Stimulated activated CD8-positive, alpha-beta memory T cell treated with anti-CD3 and anti-CD28 coated beads, Interleukin-4, amount 100 ng/mL, for 24 hours (primary cell): ENCODE measurements at places on chromosomes 13 and 19.

- DNase-seq = no peak
Observed at GRCh38 chr13:33349986-33350826, 64.7 kb upstream of the STARD13 start.

DNA sequence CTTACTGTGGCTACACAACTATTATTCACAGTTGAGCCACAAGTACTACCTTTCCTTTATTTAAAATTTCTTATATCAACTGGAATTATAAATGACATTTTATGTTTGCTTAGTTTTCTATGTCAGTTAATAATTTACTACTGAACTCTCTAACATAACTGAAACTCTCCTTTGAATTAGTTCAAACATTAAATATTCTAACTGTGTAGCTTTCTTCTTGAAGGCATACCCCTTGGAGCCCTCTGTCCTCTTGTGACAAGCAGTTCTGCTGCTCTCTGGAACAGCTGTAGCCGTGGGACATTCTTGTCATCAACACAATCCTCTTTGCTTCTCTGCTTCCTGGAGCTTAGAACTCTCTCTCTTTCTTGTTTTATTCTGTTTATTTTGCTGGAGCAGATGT is 244.8 kb downstream of the NHLRC3 start:
- DNase-seq = no peak

GRCh38 chr19:34314437-34315313 is 50.3 kb upstream of the GPI start:
- DNase-seq = no peak

- no peak for DNase-seq
Observed at GRCh38 chr13:100131863-100132574, 43.1 kb downstream of the PCCA start.

- DNase-seq = peak; percentile 33
Observed at GRCh38 chr19:54517483-54517882, 14.9 kb downstream of the LAIR2 start.

DNA sequence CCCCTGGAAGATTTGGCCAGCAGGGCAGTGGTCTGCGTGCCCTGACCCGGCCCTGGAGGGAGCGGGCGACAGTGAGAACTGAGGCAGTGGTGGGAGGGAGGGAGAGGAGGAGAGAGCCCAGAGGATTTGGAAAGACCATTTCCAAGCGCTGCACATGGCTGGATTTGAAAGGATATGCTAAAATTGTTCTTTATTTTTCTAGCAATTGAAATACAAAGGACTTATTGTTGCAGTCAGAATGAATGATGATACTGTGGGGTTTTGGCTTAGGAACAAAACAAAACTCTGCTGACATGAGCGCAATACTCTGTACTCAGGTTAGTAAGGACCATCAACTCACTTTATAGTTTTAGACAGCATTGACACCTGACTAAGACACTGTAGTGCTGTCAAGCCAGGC is 69.5 kb downstream of the TNFRSF19 start:
- DNase-seq = no peak

- DNase-seq = no peak
Observed at GRCh38 chr13:91045351-91046034, 302.0 kb upstream of the MIR17HG start.

DNA sequence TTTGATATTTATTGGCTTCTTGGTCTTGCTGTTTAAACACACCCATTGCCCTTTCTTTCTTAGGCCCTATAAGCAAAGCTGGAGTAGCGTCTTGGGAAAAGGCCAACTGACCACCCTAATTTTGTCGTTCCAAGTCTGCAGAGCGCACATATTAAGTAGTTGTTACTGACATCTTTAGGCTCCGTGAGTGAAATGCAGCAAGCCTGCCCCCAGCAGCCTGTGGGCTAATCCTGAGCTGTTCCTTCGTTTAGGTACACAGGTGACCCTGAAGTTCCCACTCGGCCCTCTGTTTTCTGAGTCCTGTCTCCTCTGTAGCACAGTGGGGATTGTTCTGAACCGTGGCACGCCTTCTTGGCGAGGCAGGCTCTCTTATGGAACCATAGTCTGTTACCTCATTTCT is 170.5 kb downstream of the STK24 start:
- DNase-seq = no peak

DNA sequence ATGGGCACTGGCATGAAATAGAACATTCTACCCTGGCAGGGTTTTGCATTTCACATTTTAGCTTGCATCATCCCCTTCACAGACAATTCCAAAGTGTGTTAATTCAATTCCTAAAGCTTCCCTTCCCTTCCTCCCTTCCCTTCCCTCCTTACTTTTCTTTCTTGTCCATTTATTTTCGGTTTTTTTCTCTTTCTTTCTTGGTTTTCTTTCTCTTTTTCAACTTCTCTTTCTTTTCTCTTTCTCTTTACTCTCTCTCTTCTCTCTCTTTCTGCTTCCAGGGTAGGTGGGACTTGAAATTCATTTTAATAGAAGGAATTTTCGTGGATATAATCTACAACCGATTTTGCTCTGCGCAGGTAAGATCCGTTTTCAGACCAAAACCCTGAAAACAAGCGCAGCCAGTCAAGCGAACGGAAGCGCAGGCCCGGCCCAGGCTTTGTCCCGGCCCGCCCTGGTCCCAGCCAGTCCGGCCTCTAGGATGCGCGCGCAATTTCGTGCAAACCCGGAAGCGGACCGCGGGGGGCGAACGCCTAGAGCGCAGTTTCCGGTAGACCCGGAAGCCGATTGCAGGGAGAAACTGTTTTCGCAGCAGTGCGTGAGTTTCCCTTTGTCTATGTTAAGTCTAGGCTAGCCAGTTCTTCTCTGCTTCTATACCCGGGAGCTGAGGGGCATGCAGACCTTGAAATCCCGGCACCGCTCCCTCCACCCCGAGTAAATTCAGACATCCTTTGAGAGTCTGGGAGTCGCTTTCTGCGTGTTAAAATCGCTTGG is at the start of gene ZNF528:
Gene ZNF528, plus strand, starts transcription at position 540 of the 771 bp plus-strand sequence. CDS start 4,165 bp downstream, outside the sequence.
- DNase-seq = peak; percentile 96

- DNase-seq = no peak
Observed at GRCh38 chr13:102648046-102648445, 46.8 kb downstream of the METTL21C start.

DNA sequence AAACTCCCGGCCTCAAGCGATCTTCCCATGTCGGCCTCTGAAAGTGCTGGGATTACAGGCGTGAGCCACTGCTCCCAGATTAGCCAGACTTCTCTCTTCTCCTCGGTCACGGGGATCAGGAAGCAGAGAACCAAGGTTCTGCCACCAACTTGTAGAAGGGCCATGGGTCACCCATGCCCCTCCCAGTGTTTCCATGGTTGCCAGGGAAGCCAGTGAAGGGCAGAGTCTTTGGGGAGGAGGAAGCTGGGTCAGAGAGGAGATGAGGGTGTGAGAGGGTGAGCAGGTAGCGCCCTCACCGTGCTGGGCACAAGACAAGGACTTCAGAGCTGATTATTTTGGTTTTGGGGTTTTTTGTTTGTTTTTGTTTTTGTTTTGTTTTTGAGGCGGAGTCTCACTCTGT is 77.1 kb downstream of the GNG7 start:
- DNase-seq = no peak

DNA sequence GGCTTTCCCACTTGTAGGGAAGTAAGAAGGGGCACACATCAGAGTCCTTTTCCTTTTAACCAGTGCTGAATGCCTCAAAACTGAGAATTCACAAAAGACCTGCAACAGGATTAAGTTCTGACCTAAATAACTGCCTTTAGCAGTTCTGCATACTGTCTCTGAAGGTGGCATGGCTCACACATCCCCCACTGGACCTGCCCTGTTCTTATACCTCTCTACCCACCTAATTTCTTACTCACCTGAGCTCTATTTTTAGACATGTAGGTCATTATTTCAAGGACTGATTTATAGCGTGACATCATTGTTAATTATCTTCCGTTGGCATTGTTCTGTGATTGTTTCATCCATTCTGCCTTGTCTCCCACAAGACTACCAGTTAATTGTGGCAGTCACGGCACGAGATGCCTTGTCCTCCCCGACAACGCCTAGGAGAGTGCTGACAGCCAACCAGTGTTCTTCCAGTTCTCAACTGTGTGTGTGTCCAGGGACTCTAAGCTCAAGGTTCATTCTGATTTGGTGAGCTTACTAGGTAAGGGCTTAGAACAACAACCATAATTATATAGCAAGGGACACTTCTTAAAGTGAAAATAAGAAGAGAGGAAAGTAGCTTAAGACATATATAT is 27.1 kb upstream of the UBL3 start:
- DNase-seq = no peak

- no peak for DNase-seq
Observed at GRCh38 chr19:2973229-2973628, 4.1 kb upstream of the TLE6 start.

DNA sequence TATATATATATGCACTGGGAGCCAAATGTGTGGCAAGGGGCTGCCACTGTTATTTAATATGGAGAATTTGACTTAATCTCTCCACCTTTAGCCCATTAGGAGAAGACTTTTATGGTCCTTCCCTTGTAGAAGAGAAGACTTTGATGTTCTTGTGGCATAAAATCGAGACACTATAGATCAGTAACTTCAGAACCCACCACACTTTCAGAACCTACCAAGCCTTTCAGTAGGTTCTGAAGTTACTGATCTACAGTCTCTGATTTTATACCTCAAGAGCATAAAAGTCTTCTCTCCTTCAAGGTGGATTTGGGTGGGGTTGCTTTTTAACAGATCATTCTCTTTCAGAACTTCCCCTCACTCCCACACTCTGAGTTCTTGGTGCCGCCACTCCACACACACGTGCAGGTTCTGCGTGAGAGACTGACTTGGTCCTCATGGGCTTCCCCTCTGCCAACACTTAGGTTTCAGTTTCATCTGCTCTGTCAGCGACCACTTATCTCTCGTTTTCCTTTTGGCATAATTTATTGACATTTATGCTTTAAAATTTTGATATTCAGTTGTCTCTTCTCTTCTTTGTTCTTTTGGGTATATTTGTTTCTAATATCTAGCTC is 213.4 kb upstream of the PCDH17 start:
- no peak for DNase-seq

DNA sequence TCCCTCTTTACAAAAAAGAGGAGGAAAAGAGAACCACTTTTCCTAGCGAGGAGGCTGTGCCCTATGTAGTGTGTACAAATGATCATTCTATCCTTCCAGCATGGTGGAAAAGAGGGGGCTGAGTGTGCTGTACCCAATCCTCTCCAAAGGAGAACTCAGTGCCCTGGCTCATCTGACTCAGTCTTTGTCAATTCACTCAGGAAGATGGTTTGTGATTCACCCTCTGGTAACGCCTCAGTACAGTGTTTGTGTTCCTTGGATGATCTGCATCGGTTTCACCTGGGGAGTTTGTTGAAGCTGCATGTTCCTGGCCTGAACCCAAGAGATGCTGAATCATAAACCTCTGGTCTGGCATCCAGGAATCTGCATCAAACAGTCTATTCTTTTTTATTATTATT is 18.3 kb upstream of the ENOX1 start:
- DNase-seq = no peak

DNA sequence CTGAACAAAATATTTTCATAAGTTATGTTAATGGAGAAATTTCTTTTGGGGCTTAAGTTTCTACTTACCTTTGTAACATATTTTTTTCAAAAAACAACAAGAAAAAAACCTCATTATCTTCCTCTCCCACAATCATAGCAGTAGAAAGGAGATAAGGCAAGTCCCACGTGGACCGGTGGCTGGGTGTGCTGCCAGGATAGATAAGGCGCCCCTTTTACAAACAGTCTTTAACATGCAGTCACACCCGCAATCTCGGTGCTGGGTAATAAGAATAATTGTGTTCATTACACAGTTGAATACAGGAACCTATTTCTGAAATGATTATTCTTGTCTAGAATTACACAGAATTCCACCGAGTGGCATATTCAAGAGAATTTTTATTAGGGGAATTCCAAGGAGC is 1202.3 kb downstream of the UQCRFS1 start:
- no peak for DNase-seq

DNA sequence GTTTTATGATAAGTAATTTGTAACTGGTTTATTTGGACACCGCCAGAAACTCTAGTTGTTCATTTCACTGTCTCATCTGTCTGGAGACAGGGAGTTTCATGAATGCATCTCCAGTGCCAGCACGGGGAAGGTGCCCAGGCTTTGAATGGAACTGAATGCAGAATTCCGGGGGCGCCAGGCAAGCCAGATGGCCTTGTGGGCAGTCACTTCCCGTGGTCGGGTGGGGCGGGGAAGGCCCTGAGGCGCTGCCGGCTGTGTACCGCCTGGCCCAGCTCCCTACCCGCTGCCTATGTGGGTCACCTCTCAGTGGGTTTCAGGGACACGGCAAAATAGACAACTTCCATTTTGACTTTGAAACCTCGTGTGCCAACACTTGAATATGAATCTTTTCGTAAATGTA is 28.8 kb upstream of the MCF2L start:
- DNase-seq = no peak

DNA sequence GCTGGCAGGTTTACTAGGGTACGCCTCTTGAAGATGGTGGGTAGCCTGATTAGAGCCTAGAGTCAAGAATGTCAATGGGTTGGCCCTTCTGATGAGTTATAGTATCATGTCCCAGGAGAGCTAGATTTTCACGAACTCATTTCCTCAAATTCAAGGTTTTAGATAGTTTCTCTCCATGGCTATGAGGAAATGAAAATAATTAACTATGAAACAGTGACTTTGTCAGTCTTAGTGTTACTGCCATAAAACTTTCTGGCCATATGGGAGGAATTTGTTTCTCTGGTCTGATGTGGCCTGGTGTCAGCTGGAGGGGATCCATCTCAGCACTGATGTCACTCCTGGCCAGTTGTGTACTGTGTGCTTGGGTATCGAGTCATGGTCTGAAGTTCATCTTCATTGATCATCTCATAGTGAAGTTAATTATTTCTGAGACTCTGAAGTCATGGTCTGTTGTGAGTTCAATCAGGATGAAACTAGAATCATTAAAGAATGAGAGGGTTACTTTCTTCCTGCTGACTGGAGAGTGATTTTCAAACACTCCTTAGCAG is 49.4 kb upstream of the TNFSF11 start:
- DNase-seq = no peak

- DNase-seq = no peak
Observed at GRCh38 chr13:106426909-106427308, 108.6 kb downstream of the EFNB2 start.

GRCh38 chr13:90686442-90686841 is 661.0 kb upstream of the MIR17HG start:
- DNase-seq = no peak

DNA sequence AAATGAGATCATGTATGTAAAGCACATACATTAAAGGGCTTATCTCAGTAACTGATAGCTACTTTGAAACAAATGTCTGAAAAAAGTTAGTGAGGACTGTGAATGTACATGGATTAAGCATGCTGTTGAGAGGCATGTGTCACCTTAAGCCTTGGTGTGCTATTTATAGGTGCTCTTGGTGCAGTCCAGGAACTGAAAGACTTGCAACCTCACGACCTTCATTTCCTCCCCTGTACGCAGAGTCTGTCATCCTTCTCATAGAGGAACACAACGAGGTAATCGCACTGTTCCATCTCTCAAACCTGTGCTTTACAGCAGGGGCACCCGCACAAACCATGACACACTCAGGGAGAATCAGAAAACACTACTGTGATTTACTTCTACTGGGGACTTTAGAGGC is 65.6 kb downstream of the UFM1 start:
- no peak for DNase-seq

DNA sequence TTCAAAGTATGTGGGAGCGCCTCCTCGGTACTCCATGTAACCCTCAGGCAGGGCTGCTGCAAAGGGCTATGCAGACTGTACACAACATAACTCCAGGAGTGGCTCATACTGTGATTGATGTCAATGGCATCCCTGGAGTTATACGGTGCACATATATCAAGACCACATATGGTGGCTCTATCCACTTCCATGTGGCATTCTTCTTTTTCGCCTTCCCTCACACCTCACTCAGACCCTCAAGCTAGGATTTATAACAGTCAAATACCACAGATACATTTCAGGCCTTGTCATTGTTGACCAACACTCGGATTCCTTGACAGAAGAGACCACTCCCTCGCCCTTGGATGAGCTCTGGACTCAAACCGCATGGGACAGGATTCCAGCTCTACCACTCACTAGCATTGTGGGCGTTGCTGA is 11.3 kb upstream of the UBL3 start:
- no peak for DNase-seq
